Fibroblast of skin of left biceps (primary cell): ENCODE measurements at places on chromosomes 11 and 22.

DNA sequence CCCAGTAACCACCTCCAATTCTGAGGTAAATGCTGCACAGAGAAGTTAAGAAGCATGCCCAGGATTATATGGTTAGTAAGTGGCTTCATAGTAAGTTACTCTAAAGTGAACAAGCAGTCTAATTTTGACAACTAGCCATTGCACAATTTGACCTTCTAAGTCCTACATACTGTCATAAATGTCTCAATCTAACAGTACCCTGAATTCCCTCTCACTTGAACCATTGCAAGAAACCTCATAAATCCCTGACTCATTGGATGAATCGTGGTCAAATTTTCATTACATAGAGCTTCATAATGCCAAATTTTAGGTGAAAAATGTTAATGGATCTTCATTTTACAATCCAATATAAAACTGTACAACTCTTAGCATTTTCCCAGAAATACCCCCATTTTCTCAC, 217.3 kb upstream of the GRIA4 start:
- peak; percentile 11 for DNase-seq

DNA sequence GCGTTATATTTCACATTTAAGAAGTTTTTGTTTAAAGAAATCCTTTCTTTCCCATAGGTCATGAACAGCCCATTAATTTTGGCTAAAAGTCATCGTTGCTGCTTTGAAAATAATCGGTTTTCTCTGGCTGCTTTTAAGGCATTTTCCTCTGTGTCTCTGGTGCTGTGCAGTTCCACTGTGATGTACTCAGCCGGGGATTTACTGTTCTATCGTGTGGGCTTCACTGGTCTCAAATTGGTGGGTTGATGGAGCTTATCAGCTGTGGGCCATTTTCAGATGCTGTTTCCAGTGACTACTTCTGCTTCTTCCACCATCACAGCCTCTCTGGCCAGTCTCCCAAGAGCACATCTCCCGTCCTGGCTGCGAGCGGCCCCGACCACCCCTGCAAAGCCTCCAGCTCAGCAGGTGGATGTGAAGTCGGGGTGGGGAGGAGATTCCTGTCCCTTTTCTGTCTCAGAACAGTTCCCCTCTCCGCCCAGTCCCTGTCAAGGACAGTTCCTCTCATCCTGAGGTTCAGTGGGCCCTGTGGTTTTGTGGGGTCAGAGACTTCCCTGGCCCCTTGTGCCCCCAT, 20.3 kb downstream of the IFITM10 start:
- no peak for DNase-seq

GRCh38 chr11:217704-218103, 10.2 kb downstream of the RIC8A start:
- no peak for DNase-seq

DNA sequence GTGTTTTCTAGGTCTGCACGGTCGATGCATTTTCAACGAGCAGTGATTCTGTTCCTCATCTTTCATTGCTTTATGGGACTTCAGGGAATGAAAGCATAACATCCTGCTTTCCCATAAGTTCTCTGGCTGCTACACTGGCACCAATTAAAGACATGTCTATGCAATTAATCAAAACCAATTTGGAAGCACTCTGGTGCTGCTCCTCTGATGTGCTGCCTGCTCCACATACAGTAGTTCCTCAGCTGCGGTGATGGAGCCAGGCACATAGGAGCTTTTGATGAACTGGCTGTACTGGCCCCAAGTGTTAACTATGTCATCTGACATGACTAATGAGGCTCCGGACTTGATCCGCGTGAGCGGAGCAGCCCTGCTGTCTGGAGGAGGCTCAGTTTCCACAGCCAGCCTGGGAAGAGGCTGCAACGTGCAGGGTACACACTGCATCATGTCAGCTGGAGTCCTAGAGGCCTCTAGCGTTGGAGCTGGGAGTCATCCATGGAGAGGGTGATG, 29.8 kb downstream of the GVQW3 start:
- no peak for DNase-seq

DNA sequence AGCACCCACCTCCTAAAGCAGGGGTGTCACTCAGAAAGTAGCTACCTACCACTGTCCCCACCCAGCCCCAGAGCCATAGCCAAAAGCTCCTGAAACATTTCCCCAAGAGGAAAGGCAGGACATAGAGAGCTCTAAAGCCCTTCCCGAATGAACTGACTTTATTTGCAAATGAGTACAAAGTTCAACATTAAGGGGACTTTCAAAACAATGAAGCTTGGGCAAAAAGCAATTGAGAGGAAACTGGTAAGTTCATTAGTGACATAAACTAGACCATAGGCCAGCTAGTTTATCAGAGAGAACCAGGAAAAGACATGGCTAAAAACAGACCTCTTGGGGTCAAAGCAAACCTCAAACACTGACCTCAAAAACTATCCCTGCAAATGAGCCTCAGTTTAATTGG, 72.7 kb downstream of the IGLL5 start:
- no peak for DNase-seq

GRCh38 chr22:40578171-40578570, 58.3 kb downstream of the MRTFA start:
- DNase-seq = no peak

GRCh38 chr11:90822996-90823395, 600.1 kb upstream of the CHORDC1 start:
- no peak for DNase-seq

DNA sequence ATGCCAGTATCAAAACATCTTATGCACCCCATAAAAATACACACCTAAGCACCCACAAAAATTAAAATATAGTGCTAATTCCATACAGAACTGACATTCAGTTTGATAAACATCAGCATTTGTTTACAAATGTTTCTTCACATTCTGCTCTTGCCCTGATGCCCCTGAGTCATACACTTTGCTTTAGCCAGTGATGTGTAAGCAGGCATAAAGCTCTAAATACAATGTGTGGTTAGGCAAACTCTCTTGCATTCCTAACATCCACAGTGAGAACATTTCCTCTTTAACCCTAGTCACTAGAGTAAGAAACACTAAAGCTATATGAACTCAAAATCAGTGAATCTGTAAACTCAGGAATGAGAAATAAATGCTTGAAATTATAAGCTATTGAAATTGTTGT, 1060.7 kb downstream of the FAM181B start:
- DNase-seq = no peak

- no peak for DNase-seq
These were observed 39.2 kb downstream of the BRD1 start for GRCh38 chr22:49788504-49788903.

DNA sequence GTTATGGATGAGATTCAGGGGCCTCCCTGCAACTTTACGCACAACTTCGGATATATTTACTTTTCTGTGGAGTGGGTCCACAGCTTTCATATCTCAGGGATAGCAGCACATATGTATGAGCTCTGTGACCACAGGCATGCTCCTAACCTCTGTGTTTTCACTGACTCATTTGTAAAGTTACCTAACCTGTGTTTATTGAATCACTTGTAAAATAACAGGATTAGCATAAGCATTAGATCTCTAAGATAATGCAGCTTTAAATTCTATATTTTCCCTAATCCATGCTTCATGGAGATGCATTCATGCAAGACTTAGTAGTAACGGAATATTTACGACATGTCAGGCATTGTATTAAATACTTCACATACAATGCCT, 47.9 kb upstream of the DDI1 start:
- no peak for DNase-seq

- DNase-seq = peak; percentile 61
These were observed 69.1 kb downstream of the C11orf87 start for GRCh38 chr11:109490953-109491635.

- no peak for DNase-seq
These were observed 3.3 kb downstream of the RPS6KB2 start for GRCh38 chr11:67431346-67432249.

DNA sequence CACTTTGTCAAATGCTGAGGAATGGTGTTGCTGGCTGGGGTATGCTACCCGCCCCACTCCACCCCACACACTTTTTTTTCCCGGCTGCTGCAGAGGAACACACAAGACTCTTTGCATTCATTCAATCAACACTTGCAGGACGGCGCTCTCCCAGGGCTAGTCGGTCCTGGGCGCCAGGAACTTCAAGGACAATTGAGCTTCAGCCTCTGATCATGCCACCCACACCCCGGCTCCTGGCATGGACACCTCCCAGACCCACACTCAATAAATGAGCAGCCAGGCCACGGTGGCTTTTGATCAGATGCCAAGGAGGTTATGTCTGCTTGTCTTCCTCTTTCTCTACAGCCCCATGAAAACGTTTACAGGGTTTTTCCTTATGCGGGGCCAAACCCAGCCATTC, 19.8 kb downstream of the TPST2 start:
- no peak for DNase-seq

GRCh38 chr11:2348986-2349385, 28.1 kb upstream of the CD81 start:
- no peak for DNase-seq

GRCh38 chr11:128893578-128894285, 2.6 kb downstream of the KCNJ5 start:
- no peak for DNase-seq

DNA sequence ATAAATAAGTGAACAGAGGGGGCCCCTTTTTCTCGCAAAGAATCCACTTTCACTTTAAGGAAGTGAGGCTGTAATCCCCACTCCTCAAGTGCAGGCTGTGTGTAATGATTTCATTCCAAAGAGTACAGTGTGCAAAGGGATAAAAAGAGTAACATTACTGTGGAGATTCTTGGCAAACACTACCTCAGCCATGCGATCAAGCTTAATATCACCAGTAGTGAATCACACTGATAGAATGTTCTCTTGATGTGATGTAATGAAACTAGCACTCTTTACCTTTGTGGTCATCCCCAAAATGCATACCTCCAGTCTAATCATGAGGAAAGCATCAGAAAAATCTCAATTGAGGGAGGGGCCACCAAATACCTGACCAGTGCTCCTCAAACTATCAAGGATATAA, 246.1 kb upstream of the CHORDC1 start:
- DNase-seq = peak; percentile 10

GRCh38 chr11:61964058-61964665, 3.3 kb downstream of the FTH1 start:
- DNase-seq = no peak

GRCh38 chr11:105334025-105334714, 194.6 kb upstream of the CARD18 start:
- DNase-seq = no peak

DNA sequence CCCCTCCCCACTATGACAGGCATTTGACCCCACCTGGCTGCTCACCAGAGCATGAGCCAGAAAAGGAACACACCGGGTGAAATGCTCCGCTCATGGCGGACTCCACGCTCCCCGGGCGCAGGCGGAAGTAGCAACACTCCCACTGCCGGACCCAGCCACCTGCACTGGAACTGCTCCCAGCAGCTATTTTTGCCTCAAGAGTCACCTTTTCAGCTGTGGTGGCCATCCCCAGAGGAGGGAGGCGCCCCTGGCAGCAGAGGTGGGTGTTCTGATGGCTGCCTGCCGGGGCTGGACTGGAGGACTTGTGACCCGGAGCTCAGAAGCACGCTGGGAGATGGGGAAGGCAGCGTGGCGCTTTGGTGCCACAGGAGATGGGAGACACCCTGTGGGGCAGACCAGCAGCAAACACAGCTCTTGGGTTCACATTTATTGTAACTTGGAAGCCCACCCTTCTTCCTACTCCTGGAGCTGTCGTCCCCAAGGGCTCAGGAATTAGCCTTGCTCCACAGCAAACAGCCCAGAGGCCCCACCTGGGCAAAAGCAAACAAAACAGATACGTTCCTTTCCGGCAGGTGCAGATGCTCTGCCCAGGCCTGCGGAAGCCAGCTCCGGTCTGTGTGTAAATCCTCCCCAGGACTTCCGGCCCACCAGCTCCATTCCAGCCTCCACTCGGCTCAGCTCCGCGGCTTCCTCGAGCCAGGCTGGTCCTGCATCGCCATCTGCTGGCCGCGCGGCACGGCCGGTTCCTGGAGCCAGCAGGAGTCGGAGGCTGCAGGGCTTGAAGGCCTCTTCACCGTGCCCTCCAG, 3.7 kb downstream of the RPS19BP1 start:
- DNase-seq = peak; percentile 71

GRCh38 chr11:18384157-18384641, 10.2 kb upstream of the LDHA start:
- DNase-seq = no peak

- DNase-seq = no peak
These were observed 213.8 kb downstream of the TMEM135 start for GRCh38 chr11:87251560-87251959.

DNA sequence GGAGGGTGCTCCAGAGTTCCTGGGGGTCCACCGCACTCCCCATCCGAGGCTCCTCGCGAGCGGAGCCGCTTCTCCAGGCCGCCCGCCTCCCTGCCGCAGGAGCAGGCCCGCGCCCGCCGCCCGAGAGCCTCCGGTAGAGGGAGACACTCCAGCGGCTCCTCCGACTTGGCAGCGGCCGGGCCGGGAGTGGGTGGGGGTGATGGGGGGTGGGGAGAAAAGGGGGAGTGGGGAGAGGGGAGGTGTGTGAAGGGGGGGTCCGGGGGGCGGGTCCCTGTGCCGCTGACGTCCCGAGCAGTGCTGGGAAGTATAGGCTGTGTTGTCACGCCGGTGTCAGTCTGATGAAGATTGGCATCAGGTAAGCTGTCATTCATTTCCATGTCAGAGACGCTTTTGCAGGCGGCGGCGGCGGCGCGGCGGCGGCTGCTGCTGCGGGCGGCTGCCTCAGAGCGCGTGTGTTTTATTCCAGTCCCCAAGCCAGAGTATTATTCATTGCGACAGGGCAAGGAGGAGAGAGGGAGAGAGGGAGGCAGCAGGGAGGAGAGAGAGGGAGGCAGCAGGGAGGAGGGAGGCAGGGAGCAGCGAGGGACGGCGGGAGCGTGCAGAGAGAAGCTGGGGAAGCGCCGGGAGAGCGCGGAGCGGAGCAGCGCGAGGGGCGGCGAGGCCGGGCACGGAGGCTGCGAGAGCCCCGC, at the start of gene PKNOX2:
Gene PKNOX2 (plus strand): TSS at position 330 of the 689 bp plus-strand sequence. CDS start 186,555 bp downstream, outside the sequence.
- no peak for DNase-seq

- no peak for DNase-seq
These were observed 47.7 kb downstream of the CWC15 start for GRCh38 chr11:94925422-94926270.

GRCh38 chr11:100777103-100777502, 90.0 kb downstream of the ARHGAP42 start:
- DNase-seq = no peak

- no peak for DNase-seq
These were observed 6.4 kb downstream of the BAIAP2L2 start for GRCh38 chr22:38104084-38104483.

- DNase-seq = no peak
These were observed 38.3 kb downstream of the C22orf31 start for GRCh38 chr22:29023172-29023796.

DNA sequence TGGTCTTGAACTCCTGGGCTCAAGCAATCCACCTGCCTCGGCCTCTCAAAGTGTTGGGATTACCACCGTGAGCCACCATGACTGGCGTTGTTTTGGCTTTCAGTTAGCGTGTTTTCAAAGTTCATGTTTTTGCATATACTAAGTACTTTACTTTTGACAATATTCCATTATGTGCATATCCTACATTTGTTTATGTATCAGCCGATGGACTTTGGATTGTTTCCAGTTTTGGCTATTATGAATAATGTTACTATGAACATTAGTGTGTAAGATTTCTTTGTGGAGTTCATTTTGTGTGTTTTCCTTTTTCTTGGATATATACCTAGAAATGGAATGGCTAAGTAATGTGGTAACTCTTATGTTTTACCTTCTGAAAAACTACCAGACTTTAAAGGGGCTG, 9.9 kb downstream of the CSTF3 start:
- no peak for DNase-seq

GRCh38 chr11:62104816-62105653, 18.8 kb upstream of the INCENP start:
- no peak for DNase-seq

- no peak for DNase-seq
These were observed 9.6 kb downstream of the CHST1 start for GRCh38 chr11:45655831-45656230.

GRCh38 chr11:118142081-118142480, 10.5 kb downstream of the SCN4B start:
- no peak for DNase-seq
